ENCODE measurements at places on chromosomes 5 and 9. TPM values are rescaled to one million over a fixed set of nuclear protein-coding genes. Genes with fewer than 3 reads are reported as not detected.

DNA sequence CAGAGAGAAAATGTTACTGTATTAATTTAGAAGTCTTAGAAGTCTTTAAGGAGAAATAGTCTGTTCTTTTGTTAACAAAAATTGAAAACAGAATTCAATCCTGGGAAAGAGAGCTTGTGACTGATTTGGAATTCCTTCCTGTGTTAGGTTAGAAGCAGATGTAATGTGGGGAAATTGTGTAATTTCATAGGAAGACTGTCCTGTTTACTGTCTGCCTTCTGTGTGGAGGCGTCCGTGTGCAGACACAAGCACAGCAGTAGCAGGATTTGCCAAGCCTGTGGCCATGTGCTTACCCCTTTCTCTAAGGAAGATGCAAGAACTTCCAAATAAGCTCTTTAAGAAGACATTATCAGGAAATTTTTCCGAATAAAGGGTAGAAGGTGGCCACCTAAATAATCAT, 36.7 kb upstream of the F2R start:
- H3K36me3 ChIP-seq, result no peaks in the 10 kb centered on the region
- H3K4me3 ChIP-seq, result no peak overlapping the region
- H3K27me3 ChIP-seq, result no peaks in the 10 kb centered on the region
- H3K4me1 ChIP-seq, result no peaks in the 10 kb centered on the region
- DNase-seq, result no peak
- no peak overlapping the region for H3K27ac ChIP-seq

- no peak for DNase-seq
- peaks cover 4% of the 10 kb centered on the region for H3K4me1 ChIP-seq
- no peaks in the 10 kb centered on the region for H3K27me3 ChIP-seq
Measured at GRCh38 chr5:179311581-179311980, 33.7 kb downstream of the ADAMTS2 start.

DNA sequence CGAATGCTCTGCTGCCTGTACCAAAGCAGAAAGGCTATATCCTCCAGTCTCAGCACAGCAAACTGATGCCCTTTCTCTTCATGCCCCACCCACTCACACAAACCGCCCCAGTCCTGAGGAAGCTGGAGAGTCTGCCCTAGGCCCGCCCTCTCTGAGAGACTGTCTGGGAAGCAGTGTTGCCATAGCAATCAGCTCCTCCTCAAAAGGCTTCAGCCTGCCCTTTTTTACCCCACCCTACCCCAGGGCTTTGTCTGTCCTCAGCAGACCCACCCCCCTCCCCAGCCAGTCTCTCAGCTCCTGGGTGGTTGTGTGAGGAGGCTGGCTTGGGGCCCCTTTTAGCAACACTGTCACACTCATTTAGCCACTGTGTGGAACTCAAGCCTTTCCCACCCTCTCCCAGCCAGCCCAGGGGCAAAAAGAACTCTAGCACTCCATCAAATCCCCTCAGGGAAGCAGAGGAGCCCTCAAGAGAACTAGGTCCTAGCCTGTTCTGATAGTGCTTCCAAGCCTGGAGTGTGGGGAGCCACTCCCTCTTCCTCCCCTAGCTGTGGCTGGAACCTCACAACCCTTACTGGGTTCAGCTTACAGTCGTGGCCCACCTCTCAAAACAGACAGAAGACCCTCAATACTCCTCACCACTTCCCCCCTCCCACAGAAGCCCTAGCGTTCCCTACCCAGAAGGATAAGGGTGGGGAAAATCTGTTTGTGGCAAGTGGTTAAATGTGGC, 1.4 kb downstream of the ATOSB start:
- peak; percentile 77 for DNase-seq
- no peak overlapping the region for H3K4me3 ChIP-seq
- H3K36me3 ChIP-seq, result no peaks in the 10 kb centered on the region
- H3K27me3 ChIP-seq, result no peaks in the 10 kb centered on the region

GRCh38 chr9:76390656-76391055, 3.6 kb downstream of the RFK start:
- H3K36me3 ChIP-seq, result peaks cover 8% of the 10 kb centered on the region
- no peak for DNase-seq

- DNase-seq, result peak; percentile 94
- no peaks in the 10 kb centered on the region for H3K36me3 ChIP-seq
- H3K27ac ChIP-seq, result peak overlapping the region; percentile 86
- H3K4me1 ChIP-seq, result peaks cover 44% of the 10 kb centered on the region
- no peaks in the 10 kb centered on the region for H3K27me3 ChIP-seq
Measured at GRCh38 chr9:69276775-69277174, 48.2 kb upstream of the ENTREP1 start.

DNA sequence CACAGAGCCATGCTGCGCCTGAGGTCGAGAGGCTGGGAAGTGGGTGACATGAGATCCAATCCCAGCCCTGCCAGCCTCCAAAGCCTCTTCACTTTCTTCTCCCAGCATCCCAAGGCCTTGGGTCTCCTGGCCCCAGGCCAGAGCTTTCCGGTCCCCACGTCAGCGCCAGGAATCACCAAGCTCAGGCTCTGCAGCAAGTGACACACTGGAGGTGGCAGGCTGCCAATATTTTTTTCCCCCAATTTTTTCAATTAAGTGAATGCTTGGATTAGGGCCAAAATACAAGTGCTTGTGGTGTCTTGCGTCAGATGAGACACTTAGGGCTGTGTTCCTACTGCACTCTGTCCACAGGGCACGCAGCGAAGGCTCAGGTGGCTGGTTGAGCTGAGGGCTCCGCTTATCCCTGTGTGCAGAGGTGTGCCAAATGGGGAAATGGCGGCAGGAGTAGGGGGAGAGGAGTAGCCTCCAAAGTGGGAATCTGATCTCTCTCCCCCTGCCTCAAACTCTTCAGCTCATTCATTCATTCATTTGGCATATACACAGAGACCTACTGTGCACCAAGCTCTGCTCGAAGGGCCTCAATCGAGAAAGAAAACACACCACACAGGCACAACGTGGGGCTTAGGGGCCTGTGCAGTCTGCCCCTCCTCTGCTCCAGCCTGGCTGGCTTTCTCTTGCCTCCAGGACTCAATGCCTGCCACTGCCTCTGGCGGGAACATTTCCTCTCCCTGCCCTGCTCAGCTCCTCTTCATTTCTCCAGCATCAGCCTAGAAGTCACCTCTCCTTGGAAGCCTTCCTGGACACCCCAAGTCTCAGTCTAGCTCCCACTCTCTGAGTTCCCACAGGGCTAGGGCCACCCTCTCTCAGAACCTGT, 16.6 kb downstream of the SH3PXD2B start:
- H3K4me3 ChIP-seq, result no peak overlapping the region
- peak overlapping the region; percentile 83 for H3K27ac ChIP-seq
- no peaks in the 10 kb centered on the region for H3K36me3 ChIP-seq
- peak; percentile 90 for DNase-seq
- H3K4me1 ChIP-seq, result peaks cover 34% of the 10 kb centered on the region

DNA sequence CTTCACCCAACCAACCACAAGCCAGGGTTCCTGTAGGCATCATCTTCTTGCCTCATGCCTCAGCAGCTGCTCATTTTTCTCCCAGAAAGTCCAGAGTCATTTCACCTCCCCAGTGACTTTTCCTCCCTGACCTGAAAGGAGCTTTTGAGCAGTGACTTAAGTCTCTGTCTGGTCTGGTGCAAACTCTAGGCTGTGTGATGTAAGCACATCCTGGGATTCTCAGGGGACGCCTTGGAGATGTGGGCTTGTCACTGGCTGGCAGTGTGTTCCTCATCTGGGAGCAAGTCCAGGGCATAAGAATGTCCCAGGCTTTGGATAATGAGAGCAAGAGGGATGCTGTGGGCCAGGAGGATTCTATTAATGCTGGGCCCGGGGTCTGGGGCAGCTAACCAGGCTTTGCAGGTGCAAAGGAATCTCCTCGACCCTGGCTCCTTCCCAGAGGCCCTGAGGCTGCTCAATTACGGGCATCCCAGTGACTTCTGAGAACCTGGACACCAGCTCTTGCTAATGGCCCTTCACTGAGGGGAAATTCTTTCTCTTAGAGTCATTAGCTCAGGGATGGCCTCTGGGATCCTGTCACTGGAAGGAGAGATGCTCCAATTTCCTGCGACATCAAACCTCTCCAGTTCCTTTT, 211.0 kb upstream of the PANK3 start:
- no peaks in the 10 kb centered on the region for H3K36me3 ChIP-seq
- no peaks in the 10 kb centered on the region for H3K27me3 ChIP-seq
- no peak overlapping the region for H3K27ac ChIP-seq
- no peaks in the 10 kb centered on the region for H3K4me1 ChIP-seq
- DNase-seq, result no peak

GRCh38 chr9:136373300-136374182, at the start of gene CARD9:
Gene CARD9, minus strand, starts transcription at chr9:136373669. Its CDS starts 1,591 bp downstream, at chr9:136372078.
- no peaks in the 10 kb centered on the region for H3K27me3 ChIP-seq
- peaks cover 18% of the 10 kb centered on the region for H3K4me1 ChIP-seq
- no peak within 1 kb of the TSS for H3K4me3 ChIP-seq
- DNase-seq, result no peak
- no peak within 1 kb of the TSS for H3K27ac ChIP-seq

DNA sequence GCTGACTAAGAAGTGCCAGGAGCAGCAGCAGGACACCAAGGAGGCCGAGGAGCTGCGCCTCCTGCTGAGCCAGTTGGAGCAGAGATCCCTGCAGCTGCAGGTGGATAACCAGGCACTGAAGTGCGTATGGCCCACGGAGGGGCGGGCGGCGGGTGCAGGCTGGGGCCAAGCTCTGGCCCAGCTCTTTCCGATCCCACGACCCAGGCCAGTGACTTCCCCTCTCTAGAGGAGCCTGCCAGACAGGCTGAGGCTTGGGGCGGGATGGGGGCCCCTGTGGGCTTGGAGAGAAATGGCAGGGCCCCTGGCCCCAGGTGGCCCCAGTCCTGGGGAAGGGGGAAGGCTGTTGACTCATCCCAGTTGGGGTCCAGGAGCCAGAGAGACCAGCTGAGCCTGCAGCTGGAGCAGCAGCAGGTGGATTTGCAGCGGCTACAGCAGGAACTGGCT, 3.6 kb downstream of the PTRH1 start:
- no peak overlapping the region for H3K4me3 ChIP-seq
- H3K27me3 ChIP-seq, result no peaks in the 10 kb centered on the region
- H3K4me1 ChIP-seq, result peaks cover 18% of the 10 kb centered on the region
- no peak for DNase-seq
- H3K27ac ChIP-seq, result no peak overlapping the region
- no peaks in the 10 kb centered on the region for H3K36me3 ChIP-seq

DNA sequence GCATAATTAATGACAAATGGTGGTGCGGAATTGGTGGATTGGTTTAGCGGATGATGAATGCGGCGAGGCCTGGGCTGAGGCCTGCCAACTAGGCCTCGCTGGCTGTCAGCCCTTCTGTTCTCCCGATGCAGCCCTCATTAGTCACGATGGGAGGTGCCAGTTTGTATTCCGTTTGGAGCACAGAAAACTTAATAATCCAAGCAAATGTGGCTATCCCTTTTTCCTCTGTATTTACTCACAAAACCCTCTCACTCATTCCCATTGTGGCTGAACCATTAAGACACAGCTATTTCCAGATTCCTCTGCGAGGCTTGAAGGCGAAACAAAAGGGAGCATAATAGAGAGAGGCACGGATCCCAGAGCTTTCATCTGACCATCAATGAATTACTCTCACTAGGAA, 114.3 kb downstream of the MVB12B start:
- no peak overlapping the region for H3K4me3 ChIP-seq
- no peaks in the 10 kb centered on the region for H3K36me3 ChIP-seq
- DNase-seq, result no peak
- no peak overlapping the region for H3K27ac ChIP-seq
- no peaks in the 10 kb centered on the region for H3K4me1 ChIP-seq
- no peaks in the 10 kb centered on the region for H3K27me3 ChIP-seq

GRCh38 chr9:14479163-14479560, 165.2 kb upstream of the NFIB start:
- no peak for DNase-seq
- H3K36me3 ChIP-seq, result no peaks in the 10 kb centered on the region
- no peak overlapping the region for H3K27ac ChIP-seq
- H3K4me3 ChIP-seq, result no peak overlapping the region
- H3K4me1 ChIP-seq, result no peaks in the 10 kb centered on the region

- no peak overlapping the region for H3K27ac ChIP-seq
- no peak for DNase-seq
- H3K27me3 ChIP-seq, result no peaks in the 10 kb centered on the region
Measured at GRCh38 chr5:147530530-147531389, 20.9 kb upstream of the DPYSL3 start.

DNA sequence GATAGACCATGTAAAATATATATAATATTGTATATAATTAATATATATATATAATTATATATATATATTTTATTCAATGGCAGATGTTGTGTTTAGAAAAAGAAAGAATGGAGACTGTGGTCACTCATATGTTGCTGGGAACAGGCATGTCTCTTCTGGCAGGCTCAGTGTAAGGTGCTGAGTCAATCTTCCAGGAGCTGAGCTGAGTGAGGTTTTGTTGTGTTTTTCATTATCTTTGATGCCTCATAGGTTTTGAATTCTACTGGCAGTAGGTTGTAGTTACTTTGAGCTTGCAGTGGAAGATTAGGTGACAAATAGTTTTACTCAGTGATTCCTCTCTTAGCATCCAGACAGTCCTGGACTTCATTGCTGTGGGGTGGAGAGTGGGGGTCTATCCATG, 561.3 kb downstream of the IRX1 start:
- no peaks in the 10 kb centered on the region for H3K36me3 ChIP-seq
- no peak for DNase-seq
- no peaks in the 10 kb centered on the region for H3K27me3 ChIP-seq
- no peak overlapping the region for H3K4me3 ChIP-seq

DNA sequence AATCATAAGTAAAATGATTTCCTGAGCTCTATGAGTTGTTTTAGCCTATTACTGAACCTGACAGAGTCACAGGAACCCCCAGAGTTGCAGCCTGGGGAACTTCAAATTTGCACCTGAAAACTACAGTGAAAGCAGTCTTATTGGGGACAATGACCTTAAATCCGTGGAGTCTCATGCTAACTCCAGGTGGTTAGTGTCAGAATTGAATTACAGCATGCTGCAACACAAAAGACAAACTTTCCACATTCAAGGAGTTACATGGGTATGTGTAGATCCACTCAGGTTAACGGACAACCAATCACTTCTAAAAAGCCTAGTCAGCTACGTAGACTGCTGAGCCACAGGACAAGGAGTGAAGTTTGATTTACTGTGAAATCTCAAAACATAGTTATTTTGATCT, 49.7 kb downstream of the PLPP1 start:
- H3K27ac ChIP-seq, result no peak overlapping the region
- DNase-seq, result no peak
- peaks cover 3% of the 10 kb centered on the region for H3K4me1 ChIP-seq
- H3K4me3 ChIP-seq, result no peak overlapping the region
- no peaks in the 10 kb centered on the region for H3K36me3 ChIP-seq

- peak; percentile 56 for DNase-seq
- H3K27me3 ChIP-seq, result no peaks in the 10 kb centered on the region
- H3K27ac ChIP-seq, result no peak overlapping the region
- H3K36me3 ChIP-seq, result no peaks in the 10 kb centered on the region
- H3K4me1 ChIP-seq, result no peaks in the 10 kb centered on the region
Measured at GRCh38 chr5:30401479-30402058, 791.9 kb upstream of the CDH6 start.

- H3K4me3 ChIP-seq, result no peak overlapping the region
- no peak overlapping the region for H3K27ac ChIP-seq
Measured at GRCh38 chr5:20649966-20650365, 662.0 kb upstream of the CDH18 start.

The ZDHHC11 gene
- 0.54 TPM for total RNA-seq

The APBA1 gene
- 3.0 TPM for total RNA-seq

The ACSL6 gene
- 1.1 TPM for total RNA-seq

The FYB1 gene
- total RNA-seq, result 4.6 TPM
